ENCODE measurements at places on chromosomes 3 and 15.

DNA sequence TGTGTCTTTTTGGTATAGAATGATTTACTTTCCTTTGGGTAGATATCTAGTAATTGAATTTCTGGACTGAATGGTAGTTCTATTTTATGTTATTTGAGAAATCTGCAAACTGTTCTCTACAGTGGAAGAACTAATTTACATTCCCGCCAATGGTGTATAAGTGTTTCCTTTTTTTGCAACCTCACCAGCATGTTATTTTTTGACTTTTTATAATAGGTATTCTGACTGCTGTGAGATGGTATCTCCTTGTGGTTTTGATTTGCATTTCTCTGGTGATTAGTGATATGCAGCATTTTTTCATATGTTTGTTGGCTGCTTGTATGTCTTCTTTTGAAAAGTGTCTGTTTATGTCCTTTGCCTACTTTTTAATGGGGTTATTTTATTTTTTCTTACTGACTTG is 607.2 kb downstream of the OTOL1 start:
- DNase-seq: no peak

DNA sequence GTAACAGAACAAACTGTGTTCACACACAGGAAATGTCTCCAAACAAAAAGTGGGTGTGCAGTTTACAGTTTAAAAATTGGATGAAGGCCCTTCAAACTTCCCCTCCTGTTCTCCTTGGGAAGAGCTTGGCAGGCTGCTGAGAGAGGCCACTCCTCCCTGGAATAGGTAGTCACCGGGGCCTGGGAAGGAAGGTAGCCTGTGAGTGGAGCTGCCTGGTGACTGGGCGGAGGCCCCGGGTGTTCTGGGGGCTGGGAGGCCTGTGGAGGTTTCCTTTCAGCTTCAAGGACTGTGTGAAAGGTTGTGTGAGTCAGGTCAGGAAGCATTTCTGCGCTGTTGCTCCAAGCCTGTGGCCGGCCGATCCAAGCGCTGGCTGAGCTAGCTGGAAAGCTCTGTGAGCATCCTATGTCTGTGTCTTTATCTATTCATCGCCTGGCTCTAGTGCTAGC is 14.1 kb downstream of the SLCO3A1 start:
- no peak for DNase-seq

DNA sequence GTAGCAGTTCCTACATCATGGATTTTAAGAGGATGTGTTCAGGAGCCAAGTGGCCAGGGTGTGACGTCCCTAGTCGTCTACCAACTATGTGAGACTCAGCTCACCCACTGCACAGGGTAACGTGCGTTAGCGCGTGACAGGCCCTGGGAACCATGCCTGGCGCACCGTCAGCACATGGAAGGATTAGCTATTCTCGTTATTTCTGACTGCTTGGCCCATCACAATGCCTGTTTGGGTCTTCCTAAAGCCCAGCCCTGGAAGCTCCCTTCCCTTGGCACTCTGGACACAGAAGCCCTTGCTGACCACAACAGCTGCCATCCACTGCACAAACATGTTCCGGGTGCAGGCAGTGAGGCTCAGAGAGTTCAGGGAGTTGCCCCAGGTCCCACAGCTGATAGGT is 91.0 kb upstream of the RPL32 start:
- no peak for DNase-seq

- DNase-seq: no peak
Measured at GRCh38 chr15:96969732-96970710, 639.5 kb downstream of the NR2F2 start.

DNA sequence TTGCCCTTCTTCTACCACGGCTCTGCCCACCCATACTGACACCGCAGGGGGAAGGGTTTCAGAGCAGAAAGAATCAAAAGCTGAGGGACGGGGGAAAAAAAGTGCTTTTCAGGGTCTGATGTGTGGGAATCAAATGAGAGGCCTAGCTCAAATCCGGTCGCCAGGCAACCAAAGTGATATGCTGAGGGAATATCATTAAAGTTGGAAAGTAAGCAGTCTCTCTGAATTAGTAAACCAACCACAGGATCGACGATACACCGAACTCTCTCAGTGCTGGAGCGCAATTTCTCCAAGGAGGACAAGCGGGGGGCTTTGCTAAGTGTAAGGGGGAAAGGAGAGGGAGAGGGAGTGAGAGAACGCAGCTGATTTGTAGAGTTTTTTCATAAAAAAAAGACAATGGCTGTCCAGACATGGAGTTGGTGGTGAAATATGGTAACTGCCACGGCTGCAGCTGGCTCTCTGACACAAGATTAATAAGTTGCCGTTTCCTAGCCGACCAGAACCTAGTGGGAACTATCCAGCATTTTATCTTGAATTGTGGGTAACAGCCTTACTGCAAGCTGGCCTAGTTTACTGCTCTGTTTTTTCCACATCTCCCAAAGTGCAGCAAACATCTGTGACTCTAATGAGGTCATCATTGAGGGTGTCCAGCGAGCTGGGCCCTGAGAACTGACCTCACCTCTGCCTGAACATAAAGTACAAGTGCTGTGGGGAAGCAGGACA is 530.2 kb downstream of the SOX2 start:
- DNase-seq: no peak

DNA sequence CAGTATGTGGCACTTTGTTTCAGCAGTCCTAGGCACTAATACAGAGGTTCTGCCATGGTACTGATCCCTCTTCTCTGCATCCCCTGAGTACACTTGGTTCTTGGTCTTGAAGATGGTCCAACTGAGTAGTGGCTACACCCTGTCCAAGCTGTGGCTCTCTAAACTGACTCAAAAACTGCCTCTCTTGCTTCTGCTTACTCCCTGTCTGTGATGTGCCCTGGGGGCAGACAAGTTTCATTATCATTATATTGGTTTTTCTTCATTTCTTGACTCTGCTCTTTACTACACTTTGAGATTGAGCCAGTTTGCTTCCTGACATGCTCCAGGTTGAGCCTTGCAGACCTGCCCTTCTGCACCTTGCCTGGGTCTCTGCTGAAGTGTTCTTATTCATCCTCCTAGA is 18.9 kb upstream of the ST3GAL6 start:
- no peak for DNase-seq

- no peak for DNase-seq
Measured at GRCh38 chr15:38229705-38230310, 22.8 kb upstream of the SPRED1 start.

DNA sequence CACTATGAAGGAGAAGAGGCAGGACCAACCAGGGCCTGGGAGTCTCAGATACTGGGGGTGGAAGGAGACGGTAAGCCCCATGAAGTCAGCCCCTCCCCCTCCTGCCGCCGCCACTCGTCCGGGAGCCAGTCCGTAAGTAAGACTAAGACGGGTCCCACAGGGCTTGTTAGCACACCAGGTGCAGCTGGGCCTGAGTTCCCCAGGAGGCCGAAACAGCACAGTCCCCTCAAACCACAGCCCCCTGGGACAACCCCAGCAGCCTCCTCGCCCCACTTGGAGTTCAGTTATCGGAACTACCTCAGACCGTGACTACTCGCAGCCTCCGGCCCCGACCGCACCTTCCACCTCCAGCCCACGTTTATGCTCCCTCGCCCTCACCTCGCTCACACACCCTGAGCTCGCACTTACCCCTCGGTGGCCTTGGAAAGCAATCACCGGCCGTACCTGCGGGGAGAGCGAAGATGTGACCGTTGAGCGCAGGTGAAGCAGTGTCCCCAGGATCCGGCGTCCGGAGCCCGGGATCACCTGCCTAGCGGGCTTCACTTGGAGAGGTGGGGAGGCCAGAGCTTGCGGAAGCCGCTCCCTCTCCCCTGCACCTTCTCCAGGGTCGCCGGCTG is 557 bp downstream of the ELL3 start:
- peak; percentile 38 for DNase-seq

- no peak for DNase-seq
Measured at GRCh38 chr15:98043160-98044014, 82.9 kb downstream of the ARRDC4 start.

- no peak for DNase-seq
Measured at GRCh38 chr3:150223558-150223957, 184.5 kb upstream of the TSC22D2 start.

DNA sequence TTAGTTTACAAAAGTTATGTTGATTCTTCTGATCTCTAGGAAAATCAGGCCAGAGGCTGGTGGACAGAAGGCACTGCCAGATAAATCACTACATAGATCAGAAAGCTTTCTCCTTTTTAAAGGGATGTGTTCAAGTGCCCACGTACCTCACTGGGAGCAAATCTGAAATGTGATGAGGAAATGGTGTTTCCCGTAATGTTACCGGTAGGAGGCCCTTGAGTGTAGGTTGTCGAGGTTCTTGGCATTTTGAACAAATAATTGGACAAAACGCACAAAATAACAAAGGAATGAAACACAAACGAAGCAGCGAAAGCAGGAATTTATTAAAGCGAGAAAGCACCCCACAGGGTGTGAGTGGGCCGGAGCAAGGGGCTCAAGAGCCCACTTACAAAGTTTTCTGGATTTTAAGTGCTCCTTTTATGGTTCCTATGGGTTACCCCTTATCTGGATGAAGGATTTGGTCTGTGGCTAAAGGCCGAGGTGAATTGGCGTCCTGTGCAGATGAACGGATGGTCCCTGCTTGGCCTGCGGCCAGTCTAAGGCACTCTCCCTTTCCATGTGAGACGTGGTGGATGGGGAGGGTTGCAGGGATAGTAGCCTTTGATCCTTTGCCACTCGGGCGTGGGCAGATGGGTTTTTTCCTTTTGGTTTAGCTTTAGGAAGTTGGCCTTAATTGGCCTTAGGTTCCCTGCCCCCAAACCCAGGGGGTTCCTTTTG is 1.0 kb downstream of the SNX1 start:
- no peak for DNase-seq

GRCh38 chr15:64893481-64894394 is 18.0 kb upstream of the ANKDD1A start:
- DNase-seq: peak; percentile 78

DNA sequence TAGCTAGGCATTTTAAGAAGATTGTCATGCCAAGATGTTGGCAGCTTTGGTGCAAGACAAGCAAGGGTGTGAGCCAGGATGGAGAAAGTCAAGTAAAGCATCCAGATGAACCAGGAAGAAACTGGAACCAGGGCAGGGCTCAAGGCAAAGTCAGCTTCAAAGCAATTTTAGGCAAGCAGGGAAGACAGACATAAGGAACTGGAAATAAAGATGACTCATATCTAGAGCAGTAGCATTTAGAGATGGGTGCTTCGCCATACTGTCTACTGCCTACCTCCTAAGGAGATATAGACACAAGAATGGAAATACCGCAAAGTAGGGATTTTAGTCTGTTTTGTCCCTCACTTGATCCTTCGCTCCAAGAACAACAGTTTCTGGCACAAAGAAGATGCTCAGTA is 59.9 kb downstream of the RYR3 start:
- no peak for DNase-seq

- no peak for DNase-seq
Measured at GRCh38 chr15:79562403-79562815, 130.3 kb downstream of the MINAR1 start.

DNA sequence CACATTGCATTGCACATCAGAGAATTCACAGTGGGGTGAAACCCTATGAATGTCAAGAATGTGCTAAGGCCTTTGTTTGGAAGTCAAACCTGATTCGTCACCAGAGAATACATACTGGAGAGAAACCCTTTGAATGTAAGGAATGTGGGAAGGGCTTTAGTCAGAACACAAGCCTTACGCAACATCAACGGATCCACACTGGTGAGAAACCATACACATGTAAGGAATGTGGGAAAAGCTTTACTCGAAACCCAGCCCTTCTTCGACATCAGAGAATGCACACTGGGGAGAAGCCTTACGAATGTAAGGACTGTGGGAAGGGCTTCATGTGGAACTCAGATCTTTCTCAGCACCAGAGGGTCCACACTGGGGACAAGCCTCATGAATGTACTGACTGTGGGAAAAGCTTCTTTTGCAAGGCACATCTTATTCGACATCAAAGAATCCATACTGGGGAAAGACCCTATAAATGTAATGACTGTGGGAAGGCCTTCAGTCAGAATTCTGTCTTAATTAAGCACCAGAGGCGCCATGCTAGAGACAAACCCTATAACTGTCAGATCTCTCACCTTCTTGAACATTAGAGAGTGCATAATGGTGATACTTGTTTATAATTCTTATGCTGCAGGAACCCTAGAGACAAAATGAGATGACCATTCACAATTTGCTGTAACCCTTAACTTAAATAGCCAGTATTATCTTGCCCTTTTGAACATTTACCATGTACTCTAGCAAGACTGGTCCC is 9.0 kb downstream of the ZNF662 start:
- DNase-seq: no peak

GRCh38 chr15:57012556-57012955 is 94.1 kb downstream of the TCF12 start:
- no peak for DNase-seq

GRCh38 chr15:63945838-63946298 is 100.4 kb downstream of the DAPK2 start:
- no peak for DNase-seq

DNA sequence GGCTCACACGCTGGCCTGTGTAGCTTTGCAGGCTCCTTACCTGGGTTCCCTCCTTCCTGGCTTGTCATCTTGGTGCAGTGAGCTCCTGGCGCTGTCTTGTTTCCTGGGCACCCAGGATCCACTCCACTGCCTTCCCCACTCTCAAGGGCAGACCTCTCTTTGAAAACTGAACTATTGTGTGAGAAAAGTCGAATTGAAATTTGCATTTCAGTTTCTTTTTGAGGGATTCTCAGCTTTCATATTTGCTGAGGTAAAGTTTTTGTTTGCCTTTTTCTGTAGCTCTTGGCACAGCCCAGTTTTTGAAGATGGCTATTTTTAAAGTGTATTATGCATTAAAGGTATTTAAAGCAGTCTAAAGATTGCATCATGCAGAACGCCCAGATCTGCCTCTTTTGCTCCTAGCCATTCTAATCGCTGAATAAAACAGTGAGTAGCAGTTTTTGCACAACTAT is 70.1 kb downstream of the CCK start:
- DNase-seq: no peak

DNA sequence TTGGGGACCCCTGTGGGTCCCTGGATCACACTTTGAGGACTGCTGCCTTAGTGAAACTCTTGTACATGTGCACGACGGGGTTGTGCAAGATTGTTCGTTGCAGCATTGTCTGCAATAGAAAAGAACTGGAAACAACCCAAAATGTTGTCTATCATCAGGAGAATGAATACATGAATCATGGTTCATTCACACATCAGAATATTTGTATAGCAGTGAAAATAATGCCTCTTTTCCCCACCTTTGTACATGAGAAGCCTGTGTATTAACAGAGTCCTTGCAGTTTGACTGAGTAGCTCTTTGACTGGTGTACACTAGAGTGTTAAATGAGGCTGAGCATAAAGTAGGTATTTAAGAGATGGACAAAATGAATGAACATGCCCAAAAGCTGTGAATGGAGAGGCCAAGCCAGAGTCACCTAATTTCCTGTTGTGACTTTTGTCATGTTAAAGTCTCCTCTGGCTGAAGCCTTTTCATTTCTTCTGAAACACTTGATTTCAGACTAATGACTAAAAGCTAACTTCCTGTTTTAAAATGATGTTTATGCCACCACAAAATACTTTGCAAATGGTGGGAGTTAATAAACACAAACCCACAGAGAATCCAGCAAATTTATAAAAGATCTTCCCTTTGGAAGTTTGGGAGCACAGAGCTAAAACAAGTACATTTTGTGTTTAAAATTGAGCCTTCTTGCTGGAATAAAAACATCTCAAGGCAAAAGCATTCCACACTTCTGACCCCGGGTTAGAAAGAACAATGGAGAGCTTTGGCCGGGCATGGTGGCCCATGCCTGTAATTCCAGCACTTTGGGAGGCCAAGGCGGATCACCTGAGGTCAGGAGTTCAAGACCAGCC is 20.6 kb upstream of the USP3 start:
- no peak for DNase-seq
